ENCODE measurements at places on chromosomes 12 and 14.
A peak's percentile ranks its signal among the peaks of the same experiment; 100 is the strongest.

GRCh38 chr12:67794161-67794560 lies 145.6 kb downstream of the DYRK2 start:
- no peak for DNase-seq

- DNase-seq, result peak; percentile 15
Measured at GRCh38 chr14:63286071-63286470, 32.7 kb downstream of the GPHB5 start.

DNA sequence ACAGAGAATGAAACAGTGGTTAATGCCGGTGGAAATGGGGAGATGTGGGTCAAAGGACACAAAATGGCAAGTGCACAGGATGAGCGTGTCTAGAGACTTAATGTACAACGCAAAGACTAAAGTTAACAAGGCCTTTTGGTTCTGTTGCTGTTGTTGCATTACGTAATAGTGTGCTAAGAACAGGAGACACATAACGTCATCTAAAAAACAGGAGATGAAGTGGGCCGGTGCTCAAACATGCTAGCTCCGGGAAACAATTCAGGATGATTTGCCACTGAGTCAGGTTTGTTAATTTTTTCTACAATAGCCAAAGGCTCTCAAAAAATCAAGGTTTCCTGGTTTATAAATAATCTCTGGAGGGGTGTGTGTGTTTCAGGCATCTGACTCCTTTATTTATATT lies 55.5 kb downstream of the ETV6 start:
- no peak for DNase-seq

DNA sequence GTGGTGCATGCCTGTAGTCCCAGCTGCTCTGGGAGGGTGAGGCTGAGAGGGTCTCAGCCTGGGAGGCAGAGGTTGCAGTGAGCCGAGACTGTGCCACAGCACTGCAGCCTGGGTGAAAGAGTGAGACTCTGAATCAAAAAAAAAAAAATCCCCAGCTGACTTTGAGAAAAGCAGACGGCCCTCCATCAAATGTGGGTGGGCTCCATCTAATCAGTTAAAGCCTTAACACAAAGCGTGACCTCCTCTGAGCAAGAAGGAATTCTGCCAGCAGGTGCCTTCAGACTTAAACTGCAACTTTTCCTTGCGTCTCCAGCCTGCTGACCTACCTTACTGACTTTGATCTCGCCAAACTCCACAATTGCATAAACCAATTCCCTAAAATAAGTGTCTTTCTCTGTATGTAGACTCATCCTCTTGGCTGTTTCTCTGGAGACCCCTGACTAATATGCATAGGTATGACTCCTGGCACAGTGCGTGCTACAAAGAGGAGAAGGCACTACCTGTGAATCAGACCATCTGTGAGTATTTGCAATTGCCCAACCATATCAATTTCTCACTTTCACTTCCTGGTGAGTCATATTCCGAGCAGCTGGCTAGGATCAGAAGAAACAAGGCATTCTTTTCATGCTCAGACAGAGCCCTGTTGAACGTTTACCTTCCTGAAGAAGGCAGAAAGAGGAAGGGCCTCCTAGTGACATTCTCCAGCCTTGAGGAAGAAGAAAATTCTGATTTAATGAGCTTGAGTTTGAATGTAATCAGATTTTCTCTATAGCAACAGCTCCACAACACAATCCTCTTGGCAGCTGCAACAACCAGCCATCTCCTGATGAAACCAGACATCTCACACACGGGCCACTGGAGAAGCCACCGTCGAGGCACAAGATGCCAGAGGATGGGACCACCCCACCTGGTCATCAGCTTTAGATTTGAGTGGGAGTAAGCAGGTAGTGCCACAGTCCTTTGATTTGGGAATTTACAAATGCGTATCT lies 54.3 kb downstream of the CLMN start:
- DNase-seq, result peak; percentile 84

DNA sequence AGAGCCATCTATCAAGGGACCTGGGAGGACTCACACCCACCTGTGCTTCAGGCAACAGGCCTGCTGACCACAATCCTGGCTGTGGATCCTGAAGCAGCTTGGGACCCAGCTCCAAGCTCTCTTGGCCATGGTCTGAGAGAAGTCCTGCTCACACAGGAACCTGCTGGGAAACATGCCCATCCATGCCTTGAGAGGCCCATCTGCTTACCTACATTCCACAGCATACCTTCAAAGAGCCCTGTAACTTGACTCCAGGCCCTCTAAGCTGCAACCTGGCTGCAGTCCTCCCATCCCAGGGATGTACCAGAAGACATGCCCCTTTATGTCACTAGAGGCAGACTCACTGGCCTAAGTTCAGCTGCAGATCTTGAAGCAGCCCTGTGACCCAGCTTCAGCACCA lies 61.7 kb upstream of the AMIGO2 start:
- DNase-seq, result no peak

DNA sequence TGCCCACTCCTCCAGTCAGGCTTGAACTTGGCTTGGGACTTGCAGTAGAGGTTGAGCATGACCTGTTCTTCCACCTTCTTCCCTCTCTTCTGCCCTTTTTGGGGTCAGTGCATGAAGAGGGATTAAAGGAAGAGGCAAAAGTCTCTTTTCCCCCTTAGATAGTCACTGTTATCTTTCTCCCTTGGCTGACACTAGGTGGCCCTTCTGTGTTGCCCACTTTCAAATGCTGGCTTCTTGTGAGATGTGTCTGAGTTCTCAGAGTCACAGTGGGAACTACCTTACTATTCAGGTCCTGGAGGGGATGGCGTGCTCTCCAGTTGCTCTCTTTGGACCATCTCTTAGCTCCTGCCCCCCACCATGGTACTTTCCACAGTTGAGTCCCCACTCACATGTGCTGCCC lies 73.6 kb downstream of the GPR65 start:
- DNase-seq, result no peak

DNA sequence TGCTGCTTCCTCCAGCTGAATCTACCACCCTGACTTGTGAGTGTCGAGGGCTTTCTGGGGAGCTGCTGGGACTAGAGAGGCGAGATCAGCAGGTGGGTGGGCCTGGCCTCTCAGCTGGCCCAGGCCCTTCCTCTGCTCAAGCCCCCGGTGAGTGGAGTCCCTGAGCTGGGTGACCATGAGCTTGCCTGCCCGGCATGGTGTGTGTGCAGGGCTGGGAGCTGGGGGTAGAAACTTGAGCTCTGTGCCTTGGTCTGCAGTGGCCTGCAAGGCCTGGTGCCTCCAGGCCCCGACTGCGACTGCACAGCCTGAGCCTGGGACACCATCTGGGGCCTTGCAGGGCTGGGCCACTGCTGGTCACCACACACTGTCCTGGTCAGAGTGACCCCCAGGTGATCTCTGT lies 67.4 kb downstream of the KIF26A start:
- no peak for DNase-seq

GRCh38 chr14:33435911-33436689 lies 497.4 kb downstream of the NPAS3 start:
- DNase-seq, result no peak

DNA sequence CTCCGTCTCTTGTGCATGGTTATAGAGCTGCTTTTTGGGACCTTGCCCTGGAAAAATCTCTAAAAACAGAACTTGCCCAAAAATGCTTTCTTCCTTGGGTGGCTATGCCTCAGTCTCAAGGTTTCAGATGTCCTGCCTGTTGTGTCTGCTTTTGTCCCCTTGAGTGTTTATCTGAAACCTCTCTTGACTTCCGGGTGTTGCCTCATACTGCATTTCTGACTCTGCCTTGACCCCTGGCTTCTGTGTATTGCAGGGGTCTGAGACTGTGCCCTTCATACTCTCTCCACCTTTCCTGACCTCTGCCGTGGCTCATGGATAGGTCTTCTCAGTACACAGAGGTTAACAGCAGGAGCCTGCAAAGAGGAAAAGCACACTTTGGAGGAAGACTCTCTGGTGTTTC lies 124.8 kb upstream of the NTF3 start:
- no peak for DNase-seq
